ENCODE measurements at places on chromosomes 12 and 14.

DNA sequence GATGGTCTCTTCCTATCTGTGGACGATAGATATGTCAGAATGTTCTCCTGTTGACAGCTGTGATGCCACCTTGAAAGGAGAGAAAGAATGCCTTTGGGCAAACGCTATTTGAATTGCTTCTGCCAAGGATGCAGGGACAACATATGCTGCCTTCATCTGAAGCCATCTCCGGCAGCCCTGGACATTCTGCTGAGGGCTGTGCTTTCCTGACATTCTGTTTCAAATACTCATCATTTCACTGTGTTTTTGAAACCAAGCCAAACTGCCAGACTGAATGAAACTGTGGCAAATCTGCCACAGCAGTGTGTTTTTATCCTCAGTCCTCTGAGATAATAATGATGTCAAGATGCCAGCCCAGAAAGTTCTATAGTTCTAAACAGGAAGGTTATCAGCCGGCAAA lies 85.8 kb upstream of the BCAT1 start:
- DNase-seq, result no peak

DNA sequence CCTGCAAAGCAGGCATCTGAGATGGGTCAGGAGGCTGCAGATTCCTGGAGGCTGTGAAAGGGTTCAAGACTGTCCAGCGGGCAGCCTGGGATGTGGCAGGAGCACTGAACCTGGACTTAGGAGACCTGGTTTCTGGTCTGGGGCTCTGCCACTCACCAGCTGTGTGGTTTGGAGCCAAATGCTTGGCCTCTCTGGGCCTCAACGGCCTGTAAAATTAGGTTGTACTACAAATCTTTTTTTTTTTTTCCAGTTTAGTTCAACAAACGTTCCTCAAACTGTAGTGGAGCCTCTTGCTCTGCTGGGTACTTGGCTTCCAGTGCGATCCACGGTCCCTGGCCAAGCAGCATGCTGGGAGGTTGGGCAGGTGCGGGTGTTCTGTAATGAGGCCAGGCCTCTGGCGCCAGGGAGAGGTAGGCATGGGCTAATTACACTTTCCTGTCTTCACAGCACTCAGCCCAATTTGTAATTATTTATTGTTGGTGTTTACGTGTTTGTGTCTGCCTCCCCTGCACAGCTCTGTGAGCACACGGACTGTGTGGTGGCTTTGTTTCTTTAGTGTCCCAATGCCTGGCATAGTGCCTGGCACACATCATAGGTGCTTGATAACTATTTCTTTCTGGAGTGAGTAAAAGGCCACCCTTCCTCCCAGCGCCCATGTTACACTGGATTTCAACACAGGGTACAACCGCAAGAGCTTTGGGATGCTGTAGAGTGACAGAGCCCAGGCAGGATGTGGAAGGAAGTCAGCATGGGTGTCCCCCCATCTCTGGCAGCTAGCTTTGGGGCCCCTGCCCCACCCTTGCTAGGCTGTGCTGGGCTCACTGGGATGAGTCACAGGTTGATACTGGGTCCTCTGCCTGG lies 5.8 kb upstream of the KRT80 start:
- no peak for DNase-seq

- DNase-seq, result no peak
These were observed 36.8 kb downstream of the FLVCR2 start for GRCh38 chr14:75615200-75615599.

DNA sequence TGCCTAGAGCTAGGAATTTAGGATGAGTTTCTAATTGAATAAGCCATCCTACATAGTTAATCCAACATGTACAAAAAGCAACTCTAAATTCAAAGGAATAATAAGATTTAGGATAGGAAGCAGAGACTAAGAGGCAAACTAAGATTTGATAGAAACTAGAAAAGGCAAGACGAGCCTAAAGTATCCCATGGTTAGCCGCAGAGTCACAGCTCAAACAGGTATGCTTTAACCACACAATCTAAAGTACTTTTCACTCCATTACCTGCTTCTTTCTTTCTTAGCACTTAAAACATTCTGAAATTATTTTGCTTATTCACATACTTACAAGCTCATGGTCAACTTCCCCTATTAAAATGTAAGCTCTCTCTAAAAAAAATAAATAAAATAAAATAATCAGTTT lies 51.8 kb downstream of the OTOGL start:
- no peak for DNase-seq

DNA sequence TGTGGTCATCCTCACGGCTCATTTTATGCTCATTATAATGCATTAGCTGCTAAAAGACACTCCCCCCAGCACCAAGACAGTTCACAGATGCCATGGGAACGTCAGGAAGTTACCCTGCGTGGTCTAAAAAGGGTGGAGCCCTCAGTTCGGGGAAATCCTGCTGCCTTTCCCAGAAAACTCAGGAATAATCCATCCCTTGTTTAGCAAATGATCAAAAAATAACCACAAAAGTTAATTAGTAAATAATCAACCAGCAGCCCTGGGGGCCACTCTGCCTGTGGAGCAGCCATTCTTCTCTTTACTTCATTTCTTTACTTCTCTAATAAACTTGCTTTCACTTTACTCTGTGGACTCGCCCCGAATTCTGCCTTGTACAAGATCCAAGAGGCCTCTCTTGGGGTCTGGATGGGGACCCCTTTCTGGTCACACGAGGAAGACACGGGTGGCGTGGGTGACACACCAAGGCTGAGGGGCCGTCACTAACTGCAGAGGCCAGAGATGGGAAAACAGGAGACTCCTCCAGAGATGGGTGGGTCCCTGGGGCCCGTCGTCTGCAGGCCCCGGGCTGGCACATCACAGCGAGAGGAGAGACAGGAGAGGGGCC lies 65.5 kb downstream of the NOC4L start:
- no peak for DNase-seq

DNA sequence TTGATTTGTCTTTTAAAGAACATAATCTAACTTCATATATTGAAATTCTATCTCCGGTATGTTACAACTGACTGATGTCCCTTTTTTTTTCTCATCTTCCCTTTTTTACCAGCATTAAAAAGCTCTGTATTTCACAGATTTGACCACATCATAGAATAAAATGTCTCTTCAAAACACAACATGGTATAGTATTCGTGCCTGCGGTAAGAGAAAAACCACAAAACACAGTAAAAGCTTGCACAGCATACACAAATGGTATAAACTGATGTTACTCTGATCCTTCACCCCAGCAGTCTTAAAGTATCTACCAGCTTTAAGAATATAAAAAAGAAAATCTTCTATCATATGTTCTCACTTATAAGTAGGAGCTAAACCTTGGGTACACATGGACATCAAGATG lies 83.4 kb downstream of the HECTD1 start:
- no peak for DNase-seq

GRCh38 chr14:70713511-70713916 lies 71.8 kb downstream of the TTC9 start:
- no peak for DNase-seq

DNA sequence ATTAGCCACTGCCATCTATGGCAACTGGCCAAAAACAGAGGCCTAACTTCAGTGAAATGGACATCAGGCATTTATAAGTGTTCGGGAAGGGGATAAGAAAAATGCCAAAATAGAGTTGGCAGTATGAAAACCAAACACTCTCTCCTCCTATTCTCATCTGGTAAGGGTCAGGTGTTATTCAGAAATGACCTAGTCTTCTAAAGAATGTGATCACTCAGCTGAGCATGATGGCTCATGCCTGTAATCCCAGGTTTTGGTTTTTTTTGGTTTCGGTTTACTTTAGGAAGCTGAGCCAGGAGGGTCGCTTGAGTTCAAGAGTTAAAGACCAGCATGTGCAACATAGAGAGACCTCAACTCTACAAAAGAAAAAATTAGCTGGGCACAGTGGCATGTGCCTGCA lies 170.3 kb downstream of the GRIN2B start:
- no peak for DNase-seq

DNA sequence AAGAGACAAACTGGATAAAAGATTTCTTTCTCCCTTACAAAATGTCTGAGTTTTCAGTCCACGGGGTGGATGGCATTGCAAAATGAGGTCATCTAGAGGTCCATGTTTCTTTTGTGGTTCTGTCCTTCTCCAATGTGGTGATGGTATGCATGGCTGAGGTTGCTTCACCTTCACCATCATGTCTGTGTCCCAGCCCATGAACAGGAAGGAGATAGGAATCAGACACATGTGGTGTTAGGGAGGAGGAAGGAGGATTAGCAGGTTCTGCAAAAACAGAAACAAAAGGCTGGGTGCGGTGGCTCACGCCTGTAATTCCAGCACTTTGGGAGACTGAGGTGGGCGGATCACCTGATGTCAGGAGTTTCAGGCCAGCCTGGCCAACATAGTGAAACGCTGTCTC lies 11.0 kb upstream of the AEBP2 start:
- no peak for DNase-seq

DNA sequence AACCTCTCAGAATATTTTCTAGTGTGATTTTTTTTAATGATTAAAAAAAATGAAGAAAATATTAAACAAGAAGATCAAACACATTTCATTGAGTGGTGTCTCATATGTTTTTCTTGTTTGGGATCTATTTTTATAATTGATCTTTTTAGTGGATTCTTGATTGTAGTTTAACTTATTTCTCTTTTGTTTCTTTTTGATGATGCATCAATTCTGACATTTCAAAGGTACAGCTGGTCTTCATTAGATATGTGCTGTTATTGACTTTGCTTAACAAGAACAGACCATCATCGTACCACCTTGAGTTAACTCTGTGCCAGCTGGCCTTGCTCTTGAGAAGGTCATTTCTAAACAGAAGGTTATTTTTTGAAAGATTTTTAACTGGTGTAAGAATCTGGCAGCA lies 45.8 kb upstream of the FGD4 start:
- no peak for DNase-seq

- no peak for DNase-seq
These were observed 20.2 kb downstream of the VPS37B start for GRCh38 chr12:122875590-122876220.

DNA sequence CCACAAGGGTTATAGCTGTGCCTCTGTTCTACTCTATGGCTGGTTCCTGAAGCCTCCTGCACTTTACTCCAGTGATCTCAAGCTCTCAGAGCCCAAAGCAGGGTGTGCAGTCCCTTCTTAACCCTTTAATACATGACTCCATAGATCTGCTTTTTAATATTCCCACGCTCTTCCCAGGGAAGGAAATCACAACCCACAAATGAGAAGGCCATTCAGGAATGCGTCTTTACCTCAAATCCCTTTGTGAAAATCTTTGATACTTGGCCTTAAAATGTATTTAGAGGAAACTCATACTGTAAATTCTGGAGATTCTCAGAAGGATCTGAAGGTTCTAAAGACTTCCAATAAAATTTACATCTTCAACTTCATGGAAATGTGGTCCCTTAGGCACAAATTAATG lies 17.0 kb downstream of the NID2 start:
- no peak for DNase-seq

DNA sequence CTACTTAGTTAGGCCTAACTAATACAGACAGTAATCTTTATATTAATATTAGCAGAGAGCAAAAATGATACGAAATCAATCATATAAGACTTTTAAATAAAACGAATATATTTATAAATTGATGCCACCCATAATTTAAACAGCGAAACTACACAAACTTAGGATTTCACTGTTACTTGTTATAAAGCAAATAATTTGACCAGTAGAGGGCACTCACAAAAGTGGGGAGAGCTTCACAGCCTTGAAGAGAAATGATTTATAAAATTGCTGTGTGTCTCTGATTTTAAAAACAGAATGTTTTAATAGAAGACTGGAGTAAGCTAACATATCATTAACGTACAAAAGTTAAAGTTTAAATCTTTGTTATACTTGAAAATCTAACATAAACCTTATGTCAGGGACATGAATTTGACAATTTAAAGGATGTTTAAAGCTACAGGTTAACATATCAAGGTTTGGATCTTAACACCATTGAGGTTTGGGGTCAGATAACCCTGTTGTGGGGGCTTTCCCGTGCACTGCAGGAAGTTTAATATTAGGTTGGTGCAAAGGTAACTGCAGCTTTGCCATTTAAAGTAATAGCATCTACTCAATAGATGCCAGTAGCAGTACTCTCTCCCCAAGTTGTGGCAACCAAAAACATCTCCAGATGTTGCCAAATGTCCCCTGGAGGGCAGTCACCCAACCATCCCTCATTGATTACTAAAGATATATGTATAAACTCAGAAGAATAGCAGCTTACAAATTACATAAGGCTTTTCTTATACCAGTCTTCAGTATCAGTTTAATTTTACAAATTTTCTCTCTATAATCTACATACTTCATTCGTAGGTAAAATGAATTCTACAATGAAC lies 9.3 kb downstream of the KRAS start:
- DNase-seq, result peak; percentile 30

- no peak for DNase-seq
These were observed 219.3 kb upstream of the EEA1 start for GRCh38 chr12:93148412-93148811.

All from NCI-H1417 treated with DMSO at 0.1 percent for 48 hours (cell line).